ENCODE measurements at places on chromosomes 6 and 20.

- DNase-seq = no peak
Measured at GRCh38 chr6:99882128-99882702, 111.8 kb downstream of the MCHR2 start.

DNA sequence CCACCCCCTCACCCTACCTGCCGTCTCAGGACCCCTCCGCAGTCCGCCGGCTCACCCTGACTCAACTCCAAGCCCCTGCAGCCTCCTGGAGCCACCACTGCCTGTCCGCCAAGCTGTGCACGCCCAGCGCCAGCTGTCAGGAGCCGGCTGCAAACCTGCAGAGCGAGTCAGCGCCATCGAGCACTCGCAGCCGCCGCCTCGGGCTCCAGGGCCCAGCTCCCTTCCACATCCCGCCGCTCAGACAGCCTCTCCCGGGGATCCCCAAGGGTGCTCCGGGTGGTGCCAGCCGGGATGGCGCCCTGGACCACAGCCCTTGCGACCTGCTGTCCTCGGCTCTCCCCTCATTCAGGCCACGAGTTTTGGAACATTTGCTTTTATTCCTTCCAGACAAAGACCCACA lies 4.3 kb downstream of the TNNC2 start:
- peak; percentile 56 for DNase-seq

DNA sequence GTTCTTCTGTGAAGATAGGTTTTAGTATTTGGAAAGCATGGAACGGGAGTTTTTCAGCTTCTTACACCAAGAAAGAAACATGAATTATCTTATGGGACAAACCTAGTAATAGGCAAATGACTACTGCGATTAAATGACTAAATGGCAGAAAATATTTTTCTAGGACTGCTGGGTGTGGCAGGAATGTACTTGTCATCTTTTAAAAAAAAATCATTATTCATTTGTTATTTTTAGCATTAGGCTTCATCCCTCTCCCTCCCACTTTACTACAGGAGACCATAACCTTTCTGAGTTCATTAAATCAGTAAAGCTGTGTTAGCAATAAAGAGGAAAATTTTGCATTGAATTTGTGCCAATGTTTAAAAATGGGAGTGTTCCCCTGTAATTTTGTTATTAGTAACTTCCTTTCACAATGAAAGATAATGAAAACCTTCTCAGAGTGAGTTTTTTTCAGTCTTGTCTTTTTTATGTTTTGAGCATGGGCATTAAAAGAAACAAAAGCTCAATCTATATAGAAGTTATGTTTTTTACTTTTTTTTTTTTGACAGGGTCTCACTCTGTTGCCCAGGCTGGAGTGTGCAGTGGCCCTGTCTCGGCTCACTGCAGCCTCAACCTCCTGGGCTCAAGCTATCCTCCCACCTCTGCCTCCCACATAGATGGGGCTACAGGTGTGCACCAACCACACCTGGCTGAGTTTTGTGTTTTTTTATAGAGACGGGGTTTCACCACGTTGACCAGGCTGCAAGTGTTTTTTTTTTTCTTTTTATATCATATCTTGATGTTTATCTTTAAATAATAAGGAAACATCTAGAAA lies 105.6 kb upstream of the CLDN20 start:
- no peak for DNase-seq

- no peak for DNase-seq
Measured at GRCh38 chr6:109521080-109521479, 38.1 kb upstream of the ZBTB24 start.

GRCh38 chr20:50368813-50369224 lies 141.4 kb upstream of the PTPN1 start:
- peak; percentile 41 for DNase-seq

- peak; percentile 15 for DNase-seq
Measured at GRCh38 chr6:87772597-87773530, 70.8 kb upstream of the AKIRIN2 start.

- DNase-seq = peak; percentile 92
Measured at GRCh38 chr6:34791701-34792604, at the start of gene BLTP3A. BLTP3A (plus strand) TSS chr6:34792083; CDS start chr6:34792251, 168 bp downstream.

- no peak for DNase-seq
Measured at GRCh38 chr20:389220-389619, 8.7 kb downstream of the TRIB3 start.

GRCh38 chr6:18451756-18452155 lies 64.6 kb downstream of the RNF144B start:
- DNase-seq = no peak

DNA sequence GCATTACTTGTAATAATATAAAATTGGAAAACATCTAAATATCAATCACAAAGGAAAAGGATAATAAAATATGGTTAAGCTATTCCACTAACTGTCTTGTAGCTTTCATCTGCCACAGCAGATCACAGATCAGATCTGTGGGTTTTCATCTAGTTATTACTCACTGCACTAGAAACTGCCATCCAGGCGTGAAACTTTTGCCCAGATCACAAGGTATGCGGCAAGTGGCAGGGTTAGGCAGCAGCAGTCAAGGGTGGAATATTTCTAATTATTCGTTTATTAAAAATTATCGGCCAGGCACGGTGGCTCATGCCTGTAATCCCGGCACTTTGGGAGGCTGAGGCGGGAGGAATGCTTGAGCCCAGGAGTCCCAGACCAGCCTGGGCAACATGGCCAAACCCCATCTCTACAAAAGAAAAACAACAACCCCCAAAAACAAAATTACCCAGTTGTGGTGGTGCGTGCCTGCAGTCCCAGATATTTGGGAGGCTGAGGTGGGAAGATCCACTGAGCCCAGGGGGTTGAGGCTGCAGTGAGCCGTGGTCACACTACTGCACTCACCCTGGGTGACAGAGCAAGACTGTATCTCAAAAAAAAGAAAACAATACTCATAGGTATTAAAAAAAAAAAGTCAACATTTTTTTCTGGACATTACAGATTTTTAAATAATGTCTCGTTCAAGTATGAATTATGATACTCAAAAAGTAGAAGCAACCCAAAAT lies 32.1 kb downstream of the BEND3 start:
- no peak for DNase-seq

DNA sequence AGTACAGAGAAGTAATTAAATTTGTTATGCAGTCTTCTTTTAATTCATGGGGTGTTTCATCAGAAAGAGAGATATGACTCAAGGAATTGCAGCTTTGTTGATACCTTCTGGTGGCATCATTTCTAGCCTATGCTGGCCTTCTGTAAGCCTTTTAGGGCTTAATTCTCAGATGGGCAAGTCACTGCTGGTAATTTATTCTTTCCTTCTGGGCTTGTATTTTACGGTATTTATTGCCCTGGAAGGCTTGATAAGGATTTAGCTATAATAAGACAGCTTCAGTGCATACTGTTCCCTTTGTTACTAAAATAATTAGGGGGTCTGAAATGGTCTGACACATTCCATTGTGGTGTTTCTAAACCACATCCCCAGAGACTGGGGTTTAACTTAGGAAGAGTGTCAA lies 57.9 kb upstream of the EMILIN3 start:
- no peak for DNase-seq

Data from AG08396 (cell line).